ENCODE measurements at places on chromosomes 13 and 19.

DNA sequence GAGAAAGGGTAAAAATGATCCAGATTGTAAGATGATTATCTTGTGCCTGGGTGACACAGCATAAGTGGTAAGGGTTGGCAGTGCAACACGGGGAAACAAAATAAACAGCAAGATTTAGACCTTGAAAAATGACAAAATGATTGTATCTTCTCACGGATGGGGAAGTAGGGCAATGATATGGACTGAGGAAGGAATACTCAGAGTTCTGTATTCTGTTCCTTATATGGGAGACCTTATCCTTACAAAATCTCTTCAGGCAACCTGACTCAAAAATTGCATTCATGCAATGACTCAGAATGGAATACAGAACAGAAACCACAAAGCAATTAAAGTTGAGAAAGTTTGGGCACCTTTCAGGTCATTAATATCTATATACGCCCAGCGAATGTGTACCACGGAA lies 149.0 kb downstream of the HS6ST3 start:
- DNase-seq: no peak

GRCh38 chr13:111342721-111343120 lies 22.3 kb downstream of the TEX29 start:
- no peak for DNase-seq

- no peak for DNase-seq
These were observed 20.1 kb downstream of the DEDD2 start for GRCh38 chr19:42197375-42197817.

- DNase-seq: no peak
These were observed 10.5 kb upstream of the SMG9 start for GRCh38 chr19:43765109-43765876.

GRCh38 chr19:41589371-41589770 lies 13.4 kb downstream of the CEACAM21 start:
- no peak for DNase-seq

DNA sequence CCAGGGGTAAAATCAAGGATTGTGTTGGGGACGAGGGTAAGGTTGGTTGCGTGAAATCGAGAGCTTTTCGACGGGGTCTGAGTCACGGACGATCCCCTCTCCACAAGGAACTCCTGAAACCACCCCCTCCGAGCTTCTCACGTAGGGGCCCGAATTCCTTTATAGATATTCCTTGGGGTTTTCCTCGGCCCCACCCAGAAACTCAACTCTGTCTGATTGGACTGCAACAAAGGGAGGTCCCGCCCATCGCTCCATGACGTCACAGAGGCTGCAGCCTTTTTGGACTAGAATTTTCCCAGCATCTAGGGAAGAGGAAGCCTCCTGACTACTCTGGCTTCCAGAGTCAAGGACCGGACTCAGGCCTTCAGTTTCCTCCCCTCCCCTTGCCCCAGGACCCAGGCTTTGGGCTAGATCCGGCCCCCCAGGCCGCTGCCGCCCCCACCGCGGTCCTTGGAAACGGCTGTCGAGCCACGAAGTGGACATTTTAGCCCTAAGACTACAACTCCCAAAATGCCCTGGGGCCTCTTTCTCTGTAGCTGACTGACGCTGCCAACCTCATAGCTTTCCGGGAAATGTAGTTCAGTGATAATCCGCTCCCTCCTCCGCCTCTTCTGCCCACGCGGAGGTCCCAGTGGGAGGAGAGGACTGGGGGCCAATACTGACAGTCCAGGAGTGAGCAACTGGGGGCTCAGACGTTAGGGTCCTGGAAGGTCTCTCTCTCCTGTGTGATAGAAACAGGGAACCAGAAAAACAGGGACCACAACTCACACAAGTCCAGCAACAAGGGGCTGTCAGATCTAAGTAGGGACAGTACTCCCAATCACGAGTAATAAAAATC lies at the start of gene IZUMO1:
IZUMO1 (minus strand) TSS at position 172 of the 838 bp plus-strand sequence. CDS start 1,050 bp downstream, outside the sequence.
- no peak for DNase-seq

DNA sequence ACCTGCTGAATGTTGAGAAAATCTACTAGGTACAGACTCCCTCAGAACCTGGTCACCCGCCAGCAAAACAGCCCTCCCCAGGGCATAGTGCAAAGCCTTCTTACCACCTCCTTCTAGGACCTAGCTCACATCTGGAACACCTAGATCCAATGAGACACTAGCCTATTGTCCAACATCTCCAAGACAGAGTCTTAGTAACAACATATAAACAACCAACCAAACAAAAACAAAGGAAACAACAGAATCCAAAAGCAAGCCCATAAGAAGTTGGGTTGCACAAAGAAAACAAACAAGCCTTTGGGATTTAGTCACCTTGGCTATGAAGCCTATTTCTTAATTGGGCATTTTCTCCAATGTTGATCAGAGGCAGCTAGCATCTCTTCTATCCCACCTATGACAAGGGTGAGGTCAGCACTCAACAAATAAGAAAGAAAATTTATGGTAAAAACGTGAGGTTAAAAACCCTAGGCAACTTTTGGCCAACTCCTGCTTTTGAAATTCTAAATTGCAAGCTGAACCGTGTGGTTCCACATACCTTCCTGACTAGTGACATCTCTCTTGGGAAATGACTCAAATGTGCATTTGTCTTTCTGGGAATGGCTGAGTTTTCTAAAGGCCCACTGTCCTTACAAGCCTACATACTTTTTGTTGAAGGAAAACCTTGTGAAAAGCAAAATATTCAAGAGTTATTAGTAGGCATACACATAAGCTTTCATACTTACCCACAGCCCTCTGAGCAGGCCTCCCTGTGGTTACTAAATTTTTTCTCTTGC lies 66.7 kb downstream of the FAM216B start:
- no peak for DNase-seq

- DNase-seq: peak; percentile 67
These were observed 17.7 kb upstream of the SPACA4 start for GRCh38 chr19:48588670-48589401.

GRCh38 chr19:49160450-49161189 lies 3.0 kb downstream of the TRPM4 start:
- no peak for DNase-seq

GRCh38 chr13:111397202-111397880 lies 76.9 kb downstream of the TEX29 start:
- no peak for DNase-seq

DNA sequence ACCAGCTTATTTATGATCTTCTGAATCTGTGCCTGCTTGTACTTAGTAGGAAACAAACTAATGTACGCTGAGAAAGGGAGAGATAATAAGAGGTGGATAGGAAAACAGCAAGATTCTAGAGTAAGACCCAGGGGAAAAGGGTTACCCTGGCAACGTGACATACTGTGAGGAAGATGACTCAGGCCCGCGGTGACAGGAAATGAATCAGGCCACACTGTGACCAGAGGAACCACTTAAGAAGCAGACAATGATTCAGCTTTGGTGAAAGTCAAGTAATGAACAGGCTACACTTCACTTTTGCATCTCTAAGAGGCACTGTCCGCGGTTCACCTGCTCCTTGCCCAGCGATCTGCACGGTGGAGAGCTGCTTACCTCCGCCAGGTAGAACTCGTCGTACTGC lies 158.2 kb downstream of the NALCN start:
- peak; percentile 47 for DNase-seq

DNA sequence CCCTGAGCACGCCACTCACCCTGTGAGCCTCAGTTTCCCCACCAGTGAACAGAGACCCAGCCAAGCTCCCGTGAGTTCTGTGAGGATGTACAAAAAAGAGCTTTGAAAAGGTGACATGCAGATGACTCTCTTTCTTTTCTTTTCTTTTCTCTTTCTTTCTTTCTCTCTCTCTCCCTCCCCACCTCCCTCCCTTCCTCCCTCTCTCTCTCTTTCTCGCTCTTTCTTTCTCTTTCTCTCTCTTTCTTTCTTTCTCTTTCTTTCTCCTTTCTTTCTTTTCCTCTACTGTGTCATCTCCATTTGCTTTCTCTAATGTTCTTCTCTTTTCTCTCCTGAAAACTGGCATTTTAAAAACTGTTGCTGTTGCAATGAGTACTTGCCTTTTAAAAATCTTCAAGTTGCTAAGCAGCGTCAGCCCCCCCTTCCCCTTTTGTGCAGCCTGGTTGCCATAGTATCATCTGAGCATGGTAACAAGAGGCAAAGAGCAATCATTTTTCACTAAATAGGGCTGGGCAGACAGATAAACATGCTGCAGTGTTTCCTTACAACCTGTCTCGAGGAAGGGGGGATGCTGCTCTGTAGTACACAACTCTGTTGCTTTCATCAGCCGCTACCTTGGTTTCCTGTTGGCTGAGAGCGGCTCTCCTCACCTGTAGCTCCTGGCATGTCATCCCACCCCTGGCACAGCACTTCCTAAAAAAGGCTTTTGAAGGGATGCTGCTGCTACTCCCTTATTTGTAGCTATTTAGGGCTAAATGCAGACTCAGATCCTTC lies 108.7 kb upstream of the MBNL2 start:
- DNase-seq: peak; percentile 51

- DNase-seq: no peak
These were observed 5.5 kb downstream of the LILRA5 start for GRCh38 chr19:54307389-54308020.

DNA sequence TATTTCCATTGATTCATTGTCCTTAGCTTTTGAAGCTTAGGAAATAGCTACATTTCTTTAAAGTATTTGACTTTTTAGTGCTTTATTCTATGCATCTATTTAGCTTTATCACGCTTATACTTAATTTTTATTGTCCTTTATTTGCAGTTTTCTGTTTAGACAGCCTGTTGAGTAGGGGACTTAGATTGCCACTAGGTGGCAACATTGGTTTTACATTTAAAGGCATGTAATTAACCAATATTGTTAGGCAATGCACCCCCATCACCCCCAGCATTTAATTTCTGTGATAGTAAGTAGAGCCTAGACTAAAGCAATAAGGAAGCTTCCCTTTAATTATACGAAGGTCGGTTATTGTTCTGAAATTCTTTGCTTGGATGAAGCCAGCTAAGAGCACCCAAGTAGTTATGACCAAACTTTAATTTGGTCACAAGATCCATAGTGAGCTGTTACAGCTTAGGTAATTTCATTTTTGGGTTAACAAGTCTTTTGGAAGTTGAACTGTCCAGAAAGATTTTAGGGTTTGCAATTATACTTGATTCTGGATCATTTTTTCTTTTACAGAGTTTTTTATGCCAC lies 36.5 kb downstream of the B3GLCT start:
- peak; percentile 27 for DNase-seq

DNA sequence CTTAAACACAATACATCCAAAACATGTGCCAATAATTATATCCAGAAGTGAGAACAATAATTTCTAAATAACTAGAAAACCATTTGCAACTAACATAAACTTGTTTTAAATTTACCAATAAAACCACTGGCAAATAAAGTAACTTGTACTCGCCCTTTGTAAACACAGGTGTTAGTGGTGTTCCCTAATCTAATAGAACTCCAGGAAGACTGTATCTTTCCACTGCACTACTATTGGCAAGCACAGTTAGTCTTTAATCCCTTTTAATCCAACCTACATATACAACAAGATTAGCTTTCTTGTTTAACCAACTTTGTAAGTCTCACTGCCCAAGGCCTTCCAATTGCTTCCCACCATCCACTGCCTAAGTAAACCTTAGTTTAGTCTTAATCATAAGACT lies 79.5 kb downstream of the PCDH9 start:
- DNase-seq: no peak

DNA sequence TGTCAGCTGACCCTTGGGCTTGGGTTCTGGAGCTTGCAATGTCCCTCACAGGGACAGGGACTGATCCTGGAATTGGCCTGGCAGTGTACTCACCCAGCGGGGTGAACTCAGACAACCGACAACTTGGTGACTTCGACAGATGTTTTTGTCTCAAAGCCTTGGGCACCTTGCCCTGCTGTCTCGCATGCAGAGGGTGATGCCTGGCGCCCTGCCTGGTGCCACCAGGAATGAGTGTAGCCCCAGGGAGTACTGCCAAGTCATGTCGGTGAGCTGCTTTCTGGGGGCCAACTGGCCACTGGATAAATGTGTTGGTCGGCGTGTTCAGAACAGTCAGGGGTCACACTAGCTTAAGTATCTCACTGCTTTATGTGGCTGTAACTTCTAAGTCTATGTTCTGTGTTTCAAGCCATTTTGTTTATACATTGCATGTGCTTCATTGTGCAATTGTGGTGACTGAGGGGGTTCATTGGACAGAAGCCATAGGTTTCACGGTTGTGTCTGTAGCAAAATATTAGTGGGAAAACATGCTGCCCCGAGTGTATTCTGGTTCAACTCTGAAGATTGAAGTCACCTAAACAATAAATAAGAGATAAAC lies 96.3 kb upstream of the TNFSF11 start:
- DNase-seq: no peak

DNA sequence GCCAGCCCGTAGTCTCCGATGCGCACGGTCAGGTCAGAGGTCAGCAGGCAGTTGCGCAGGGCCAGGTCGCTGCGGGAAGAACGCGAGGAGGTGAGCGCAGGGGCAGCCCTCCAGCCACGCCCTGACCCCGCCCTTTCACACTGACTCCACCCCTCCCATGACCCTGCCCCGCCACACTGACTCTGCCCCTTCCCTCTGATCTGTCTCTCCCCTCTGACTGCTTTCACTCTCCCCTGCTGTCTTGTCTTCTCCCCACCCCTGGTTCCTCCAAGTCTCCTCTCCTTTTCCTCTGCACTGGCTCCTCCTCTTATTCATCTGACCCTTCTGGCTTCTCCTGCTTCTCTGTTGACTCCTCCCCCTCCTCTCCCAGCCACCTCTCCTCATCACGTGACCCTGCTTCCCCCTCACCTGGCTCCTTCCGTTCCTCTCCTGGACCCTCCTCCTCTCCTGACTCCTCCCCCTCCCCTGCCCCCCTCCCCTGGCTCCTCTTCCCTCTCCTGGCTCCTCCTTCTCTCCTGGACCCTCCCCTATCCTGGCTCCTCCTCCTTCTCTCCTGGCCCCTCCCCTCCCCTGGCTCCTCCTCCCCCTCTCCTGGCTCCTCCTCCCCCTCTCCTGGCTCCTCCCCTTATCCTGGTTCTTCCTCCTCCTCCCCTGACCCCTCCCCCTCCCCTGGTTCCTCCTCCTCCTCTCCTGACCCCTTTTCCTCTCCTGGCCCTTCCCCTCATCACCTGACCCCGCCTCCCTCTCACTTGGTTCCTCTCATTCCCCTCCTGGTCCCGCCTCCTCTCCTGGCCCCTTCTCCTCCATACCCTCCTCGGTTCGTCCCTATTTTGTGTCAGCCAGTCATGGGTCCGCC lies 9.9 kb downstream of the LMTK3 start:
- peak; percentile 95 for DNase-seq

DNA sequence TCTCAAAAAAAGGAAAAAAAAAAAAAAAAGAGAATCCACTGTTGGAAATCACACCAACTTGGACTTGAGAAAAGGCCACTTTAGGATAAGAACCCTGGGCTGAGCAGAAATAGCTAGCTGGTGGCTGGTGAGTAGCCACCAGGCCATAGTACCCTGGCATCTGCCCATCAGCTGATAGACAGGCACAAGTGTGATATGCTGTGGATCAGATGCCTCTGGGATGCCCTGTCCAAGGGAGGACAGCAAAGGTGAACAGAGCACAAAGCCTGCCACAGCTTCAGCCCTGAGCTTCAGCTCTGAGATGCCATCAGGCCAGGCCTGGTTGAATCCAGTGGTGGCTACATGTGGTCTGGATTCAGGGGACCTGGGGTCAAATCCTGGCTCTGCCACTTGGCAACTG lies 8.7 kb downstream of the SIRT2 start:
- DNase-seq: no peak

GRCh38 chr19:16506961-16507360 lies 10.8 kb downstream of the C19orf44 start:
- DNase-seq: no peak

GRCh38 chr19:33300894-33301143 lies 1.5 kb downstream of the CEBPA start:
- DNase-seq: no peak

GRCh38 chr13:51682686-51683085 lies 98.4 kb downstream of the WDFY2 start:
- DNase-seq: no peak

GRCh38 chr19:31613683-31614219 lies 264.5 kb upstream of the TSHZ3 start:
- no peak for DNase-seq

Data from NCI-H345 (cell line).